Tibial nerve (tissue), 4 donors: ENCODE measurements at places on chromosomes 1 and 21. TPM values are rescaled to one million over a fixed set of nuclear protein-coding genes. Genes with fewer than 3 reads are reported as not detected.

The RPS6KA1 gene
- total RNA-seq = 13.8 TPM

DNA sequence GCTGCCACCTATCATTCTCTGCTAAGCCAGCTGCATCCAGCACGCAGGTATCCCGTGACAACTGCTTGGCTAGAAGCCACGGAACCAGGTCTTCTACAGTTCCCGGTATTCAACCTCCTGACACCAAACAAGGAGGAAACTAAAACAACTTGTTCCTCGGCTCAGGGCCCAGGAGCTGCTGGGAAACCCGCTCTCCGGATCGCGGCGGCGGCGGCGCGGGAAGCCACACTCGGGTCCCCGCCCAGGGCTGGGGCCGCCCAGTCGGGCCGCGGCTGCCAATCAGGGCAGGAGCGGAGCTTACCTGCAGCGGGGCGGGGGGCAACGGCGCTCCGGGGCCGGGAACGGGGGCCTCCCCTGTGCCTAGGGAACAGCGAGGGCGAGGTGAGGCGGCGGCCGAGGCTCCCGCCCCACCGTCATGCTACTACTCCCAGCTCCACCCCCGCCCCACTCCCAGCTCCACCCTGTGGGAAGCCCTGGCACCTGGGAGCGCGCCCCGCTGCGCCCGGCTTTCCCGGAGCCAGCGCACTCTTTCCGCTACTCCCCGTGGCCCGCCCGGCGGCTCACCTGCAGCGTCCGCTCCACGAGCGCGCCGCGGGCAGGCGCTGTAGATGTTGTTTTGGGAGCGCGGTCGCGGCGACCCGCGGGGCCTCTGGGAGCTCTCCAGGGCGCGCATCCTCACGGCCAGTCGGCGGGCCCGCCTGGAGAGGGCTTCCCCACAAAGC lies 12.1 kb downstream of the IL24 start:
- H3K4me1 ChIP-seq = peaks cover 20% of the 10 kb centered on the region
- peak overlapping the region; percentile 39 for H3K27ac ChIP-seq
- peaks cover 34% of the 10 kb centered on the region for H3K27me3 ChIP-seq
- peak; percentile 44 for DNase-seq
- peak overlapping the region; percentile 57 for H3K4me3 ChIP-seq
- no peaks in the 10 kb centered on the region for H3K36me3 ChIP-seq

The S100A6 gene
- 1,010 TPM for total RNA-seq

GRCh38 chr1:56135069-56135863 lies 444.1 kb downstream of the PLPP3 start:
- H3K36me3 ChIP-seq = no peaks in the 10 kb centered on the region
- DNase-seq = no peak
- no peak overlapping the region for H3K4me3 ChIP-seq
- H3K27me3 ChIP-seq = no peaks in the 10 kb centered on the region
- H3K27ac ChIP-seq = no peak overlapping the region

The KCNJ9 gene
- not detected for total RNA-seq

- no peaks in the 10 kb centered on the region for H3K27me3 ChIP-seq
- DNase-seq = peak; percentile 90
Observed at GRCh38 chr1:151534662-151535278, 5.3 kb upstream of the TUFT1 start.

DNA sequence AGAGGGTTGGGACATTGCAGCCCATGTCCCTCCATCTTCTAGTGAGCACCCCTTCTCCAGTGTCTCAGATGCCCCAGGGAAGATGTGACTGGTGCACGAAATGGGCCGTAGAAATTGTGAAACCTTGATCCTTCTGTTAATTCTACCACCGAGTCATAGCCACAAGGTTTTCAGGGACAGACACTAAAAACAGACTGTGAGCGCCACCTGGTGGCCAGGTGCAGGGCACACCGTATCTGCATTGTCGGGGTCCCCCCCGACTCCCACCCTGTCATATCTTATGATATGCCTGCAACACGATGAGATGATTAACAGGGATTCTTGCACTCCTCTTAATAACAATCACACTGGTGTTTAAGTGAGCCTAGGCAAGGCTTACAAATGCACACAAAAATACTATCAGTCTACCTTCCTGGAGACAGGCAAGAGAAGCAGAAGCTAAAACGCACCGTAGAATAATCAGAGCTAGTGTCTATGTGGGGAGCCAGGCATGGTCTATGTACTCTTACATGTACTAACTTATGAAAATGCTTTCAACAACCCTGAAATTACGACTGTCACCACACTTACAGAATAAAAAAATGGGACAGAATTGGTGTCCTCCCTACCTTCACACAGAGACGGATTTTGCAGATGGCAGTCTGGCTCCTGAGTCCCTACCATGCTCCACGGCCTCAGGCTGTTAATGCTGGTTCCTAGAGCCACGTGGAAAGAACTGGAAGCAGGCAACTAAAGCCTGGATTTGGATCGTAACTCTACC lies 57.9 kb downstream of the FHAD1 start:
- no peaks in the 10 kb centered on the region for H3K36me3 ChIP-seq
- DNase-seq = peak; percentile 31
- H3K27ac ChIP-seq = no peak overlapping the region
- no peaks in the 10 kb centered on the region for H3K27me3 ChIP-seq
- H3K4me3 ChIP-seq = no peak overlapping the region

DNA sequence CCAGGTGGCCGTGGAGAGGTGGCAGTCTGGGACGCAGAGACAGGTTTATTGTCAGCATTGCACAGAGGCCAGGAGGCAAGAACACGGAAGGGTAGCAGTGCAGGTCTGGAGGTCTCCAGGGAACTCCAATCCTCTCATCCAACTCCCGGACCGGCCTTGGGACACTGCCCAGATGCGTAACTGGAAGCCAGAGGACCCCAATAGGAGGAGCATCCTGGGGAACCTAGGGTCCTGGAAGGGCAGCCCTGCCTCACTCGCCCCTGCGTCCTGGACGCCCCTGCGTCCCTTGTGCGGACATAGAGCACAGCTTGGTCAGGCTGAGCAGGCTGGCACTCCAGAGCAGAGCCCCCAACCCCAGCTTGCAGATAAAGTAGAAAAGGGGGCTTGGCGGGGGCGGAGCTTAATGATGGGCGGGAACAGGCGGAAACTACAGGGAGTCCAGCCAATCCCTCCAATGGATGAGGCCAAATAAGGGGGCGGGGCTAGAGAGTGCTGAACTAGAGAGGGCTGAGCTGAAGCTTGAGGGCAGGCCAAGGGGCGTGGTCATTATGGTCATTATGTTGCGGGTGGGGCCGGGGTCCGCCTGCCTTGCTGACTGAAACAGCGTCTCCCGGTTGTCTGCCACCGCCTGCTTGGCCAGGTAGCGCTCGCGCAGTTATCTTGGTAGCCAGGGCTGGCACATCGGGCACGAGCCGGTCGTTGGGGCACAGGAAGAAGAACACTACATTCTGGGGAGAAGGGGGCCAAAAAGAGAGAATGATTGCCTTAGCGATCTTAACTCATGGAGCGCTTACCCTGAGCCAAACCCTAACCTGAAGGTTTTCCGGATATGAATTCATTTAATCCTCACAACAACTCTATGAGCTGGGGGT lies 3.7 kb upstream of the ARHGEF19 start:
- H3K4me1 ChIP-seq = peaks cover 25% of the 10 kb centered on the region
- peak overlapping the region; percentile 48 for H3K4me3 ChIP-seq
- no peak overlapping the region for H3K27ac ChIP-seq
- H3K36me3 ChIP-seq = no peaks in the 10 kb centered on the region
- H3K27me3 ChIP-seq = no peaks in the 10 kb centered on the region

The ARHGEF16 gene
- total RNA-seq = 10.0 TPM

- no peaks in the 10 kb centered on the region for H3K36me3 ChIP-seq
- H3K27me3 ChIP-seq = no peaks in the 10 kb centered on the region
- H3K27ac ChIP-seq = no peak overlapping the region
- H3K4me1 ChIP-seq = no peaks in the 10 kb centered on the region
- no peak for DNase-seq
- no peak overlapping the region for H3K4me3 ChIP-seq
Observed at GRCh38 chr1:44119525-44119924, 904 bp downstream of the KLF17 start.

DNA sequence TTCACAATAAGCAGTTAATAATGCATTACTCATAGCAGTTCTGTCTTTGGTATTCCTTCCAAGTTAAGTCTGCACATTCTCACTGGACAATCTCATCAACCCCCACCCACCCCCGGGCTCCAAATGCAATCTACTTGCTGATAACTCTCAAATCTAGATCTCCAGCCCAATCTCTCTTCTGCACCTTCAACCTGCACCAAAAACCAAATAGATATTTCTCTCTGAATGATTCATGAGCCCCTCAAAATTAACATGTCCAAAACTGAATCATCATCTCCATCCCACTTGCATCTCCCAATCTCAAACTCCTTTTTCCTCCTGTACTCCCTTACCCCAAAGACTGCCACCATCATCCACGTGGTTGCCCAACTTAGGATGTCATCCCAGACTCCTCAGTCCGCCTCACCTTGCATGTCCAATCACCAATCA lies 2.7 kb downstream of the DOCK7 start:
- H3K27me3 ChIP-seq = no peaks in the 10 kb centered on the region
- H3K4me1 ChIP-seq = peaks cover 23% of the 10 kb centered on the region
- no peak overlapping the region for H3K4me3 ChIP-seq
- H3K36me3 ChIP-seq = no peaks in the 10 kb centered on the region
- DNase-seq = no peak

GRCh38 chr21:35377505-35378090 lies 328.5 kb upstream of the RUNX1 start:
- no peaks in the 10 kb centered on the region for H3K4me1 ChIP-seq
- no peaks in the 10 kb centered on the region for H3K36me3 ChIP-seq
- H3K27me3 ChIP-seq = no peaks in the 10 kb centered on the region
- no peak overlapping the region for H3K4me3 ChIP-seq

The OR2M3 gene
- total RNA-seq = not detected

- H3K27me3 ChIP-seq = no peaks in the 10 kb centered on the region
- no peak for DNase-seq
- no peaks in the 10 kb centered on the region for H3K4me1 ChIP-seq
Observed at GRCh38 chr1:96416111-96416595, 305.4 kb upstream of the PTBP2 start.

GRCh38 chr1:17514776-17515175 lies 24.7 kb upstream of the ARHGEF10L start:
- H3K36me3 ChIP-seq = no peaks in the 10 kb centered on the region
- no peaks in the 10 kb centered on the region for H3K4me1 ChIP-seq
- no peak overlapping the region for H3K4me3 ChIP-seq
- H3K27ac ChIP-seq = no peak overlapping the region
- no peak for DNase-seq

The UQCRHL gene
- 1.1 TPM for total RNA-seq

GRCh38 chr1:74363220-74363619 lies 128.0 kb downstream of the TNNI3K start:
- H3K4me1 ChIP-seq = no peaks in the 10 kb centered on the region
- H3K27ac ChIP-seq = no peak overlapping the region
- H3K27me3 ChIP-seq = no peaks in the 10 kb centered on the region
- DNase-seq = no peak

GRCh38 chr1:200739702-200740570 lies 1.2 kb downstream of the CAMSAP2 start:
- peaks cover 53% of the 10 kb centered on the region for H3K4me1 ChIP-seq
- H3K27me3 ChIP-seq = no peaks in the 10 kb centered on the region
- no peaks in the 10 kb centered on the region for H3K36me3 ChIP-seq
- H3K4me3 ChIP-seq = peak overlapping the region; percentile 63

GRCh38 chr1:32063261-32063681 lies 9.5 kb upstream of the TMEM39B start:
- no peak for DNase-seq
- H3K27ac ChIP-seq = peak overlapping the region; percentile 54
- peaks cover 35% of the 10 kb centered on the region for H3K4me1 ChIP-seq
- H3K4me3 ChIP-seq = no peak overlapping the region
- H3K36me3 ChIP-seq = no peaks in the 10 kb centered on the region
- no peaks in the 10 kb centered on the region for H3K27me3 ChIP-seq

The TRIM67 gene
- total RNA-seq = not detected

The PDE9A gene
- 30.6 TPM for total RNA-seq

The GRIK3 gene
- 26.2 TPM for total RNA-seq

DNA sequence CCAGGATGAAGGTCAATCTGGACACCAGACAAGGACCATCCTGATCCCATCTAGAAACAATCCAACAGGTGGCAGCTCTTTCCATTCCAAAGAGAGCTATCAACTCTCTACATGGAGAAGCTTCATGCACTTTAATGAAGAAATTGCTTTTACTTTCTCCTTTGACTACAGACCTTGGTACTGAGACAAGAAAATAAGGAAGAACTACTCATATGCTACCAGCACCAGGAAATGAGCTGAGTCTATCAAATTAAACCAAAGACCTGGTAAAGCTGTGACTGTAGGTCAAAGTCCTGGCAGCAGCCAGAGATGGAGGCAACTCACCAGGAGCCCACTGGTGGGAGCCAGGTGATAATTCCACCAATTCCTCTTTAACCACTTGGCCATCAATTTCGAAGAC lies 64.3 kb upstream of the LRRC8B start:
- no peak overlapping the region for H3K27ac ChIP-seq
- H3K36me3 ChIP-seq = no peaks in the 10 kb centered on the region
- H3K4me1 ChIP-seq = no peaks in the 10 kb centered on the region
- no peak overlapping the region for H3K4me3 ChIP-seq
- no peaks in the 10 kb centered on the region for H3K27me3 ChIP-seq

The FNDC5 gene
- total RNA-seq = not detected

The AQP10 gene
- not detected for total RNA-seq

The NUP210L gene
- total RNA-seq = under 0.01 TPM

- H3K4me3 ChIP-seq = no peak overlapping the region
- H3K27ac ChIP-seq = no peak overlapping the region
- peaks cover 51% of the 10 kb centered on the region for H3K4me1 ChIP-seq
- H3K36me3 ChIP-seq = no peaks in the 10 kb centered on the region
- no peak for DNase-seq
Observed at GRCh38 chr1:230821346-230821745, 47.0 kb downstream of the C1orf198 start.

- no peaks in the 10 kb centered on the region for H3K27me3 ChIP-seq
- H3K27ac ChIP-seq = no peak overlapping the region
- no peaks in the 10 kb centered on the region for H3K36me3 ChIP-seq
- H3K4me1 ChIP-seq = no peaks in the 10 kb centered on the region
- no peak for DNase-seq
Observed at GRCh38 chr1:183719289-183719688, 66.2 kb upstream of the APOBEC4 start.

DNA sequence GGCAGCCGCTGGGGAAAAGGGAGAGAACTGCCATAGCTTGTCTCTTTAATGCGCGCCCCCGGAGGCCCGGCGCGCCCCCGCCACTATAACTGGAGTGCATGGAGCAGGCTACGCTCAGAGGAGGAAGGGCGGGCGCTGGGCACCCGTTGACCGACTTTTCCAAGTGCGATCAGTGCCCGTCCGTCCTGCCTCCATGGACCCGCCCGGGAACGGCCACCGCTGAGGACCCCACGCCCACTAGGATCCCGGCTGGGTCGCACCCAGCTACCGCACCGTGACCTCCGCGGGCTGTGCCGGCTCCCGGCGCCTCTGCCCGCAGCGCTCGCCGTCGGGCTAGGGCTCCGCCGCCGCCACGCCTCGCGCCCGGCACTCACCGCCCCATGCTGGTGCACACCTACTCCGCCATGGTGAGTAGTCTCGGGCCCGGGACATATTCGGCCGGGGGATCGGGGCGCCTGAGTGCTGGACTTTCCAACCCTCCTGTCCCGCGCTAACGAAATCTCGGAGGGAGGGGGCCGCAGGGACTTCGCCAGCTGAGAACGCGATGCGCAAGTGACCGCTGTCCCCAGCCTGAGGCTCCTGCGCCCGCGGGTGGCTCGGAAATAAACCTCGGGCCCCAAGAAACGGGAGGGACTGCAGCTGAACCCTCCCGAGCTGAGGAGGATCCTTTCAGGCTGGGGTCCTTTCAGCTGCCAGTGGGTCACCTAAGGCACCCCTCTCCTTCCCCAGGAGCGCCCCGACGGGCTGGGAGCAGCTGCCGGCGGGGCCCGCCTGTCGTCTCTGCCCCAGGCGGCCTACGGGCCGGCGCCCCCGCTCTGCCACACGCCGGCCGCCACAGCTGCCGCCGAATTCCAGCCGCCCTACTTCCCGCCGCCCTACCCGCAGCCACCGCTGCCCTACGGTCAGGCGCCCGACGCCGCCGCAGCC lies at the start of gene TFAP2E:
TSS of gene TFAP2E (plus strand) at position 117 of the 927 bp plus-strand sequence. CDS start at position 381, 264 bp downstream.
- peak within 1 kb of the TSS; percentile 22 for H3K4me3 ChIP-seq
- peaks cover 18% of the 10 kb centered on the region for H3K4me1 ChIP-seq
- no peaks in the 10 kb centered on the region for H3K36me3 ChIP-seq
- peak; percentile 25 for DNase-seq
- H3K27me3 ChIP-seq = no peaks in the 10 kb centered on the region

The TIE1 gene
- 37.5 TPM for total RNA-seq
